ENCODE measurements at places on chromosomes 6 and 20.

- no peak for DNase-seq
Observed at GRCh38 chr20:20195021-20195705, 142.8 kb downstream of the CFAP61 start.

- no peak for DNase-seq
Observed at GRCh38 chr20:60062431-60063047, 104.3 kb downstream of the CDH26 start.

GRCh38 chr20:13960119-13960518 lies 30.3 kb downstream of the SEL1L2 start:
- DNase-seq: no peak

DNA sequence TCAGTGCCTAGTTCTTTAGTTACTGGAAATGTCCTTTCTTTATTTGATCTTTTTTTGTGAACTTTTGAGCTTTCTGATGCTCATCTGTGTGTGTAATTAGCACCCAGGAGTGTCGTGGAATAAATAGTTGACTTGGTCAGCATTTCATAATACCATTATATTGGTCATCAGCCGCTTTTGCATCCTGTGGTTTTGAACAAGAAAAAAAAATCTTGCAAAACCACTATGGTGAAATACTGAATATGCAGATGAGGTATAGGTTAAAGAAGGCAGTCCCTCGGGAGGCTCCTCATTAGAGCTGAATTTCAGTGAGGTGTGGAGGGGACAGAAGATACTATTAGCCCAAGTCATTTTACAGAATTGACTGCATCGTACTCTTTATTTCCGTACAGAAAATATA lies 90.1 kb downstream of the FOXO3 start:
- no peak for DNase-seq

GRCh38 chr6:152993431-152993830 lies 9.1 kb downstream of the MTRF1L start:
- no peak for DNase-seq

- no peak for DNase-seq
Observed at GRCh38 chr6:70846207-70846835, 110.5 kb downstream of the B3GAT2 start.

GRCh38 chr6:87697581-87698546 lies 4.2 kb downstream of the AKIRIN2 start:
- no peak for DNase-seq

- no peak for DNase-seq
Observed at GRCh38 chr20:19757487-19758132, 448 bp upstream of the RIN2 start.

DNA sequence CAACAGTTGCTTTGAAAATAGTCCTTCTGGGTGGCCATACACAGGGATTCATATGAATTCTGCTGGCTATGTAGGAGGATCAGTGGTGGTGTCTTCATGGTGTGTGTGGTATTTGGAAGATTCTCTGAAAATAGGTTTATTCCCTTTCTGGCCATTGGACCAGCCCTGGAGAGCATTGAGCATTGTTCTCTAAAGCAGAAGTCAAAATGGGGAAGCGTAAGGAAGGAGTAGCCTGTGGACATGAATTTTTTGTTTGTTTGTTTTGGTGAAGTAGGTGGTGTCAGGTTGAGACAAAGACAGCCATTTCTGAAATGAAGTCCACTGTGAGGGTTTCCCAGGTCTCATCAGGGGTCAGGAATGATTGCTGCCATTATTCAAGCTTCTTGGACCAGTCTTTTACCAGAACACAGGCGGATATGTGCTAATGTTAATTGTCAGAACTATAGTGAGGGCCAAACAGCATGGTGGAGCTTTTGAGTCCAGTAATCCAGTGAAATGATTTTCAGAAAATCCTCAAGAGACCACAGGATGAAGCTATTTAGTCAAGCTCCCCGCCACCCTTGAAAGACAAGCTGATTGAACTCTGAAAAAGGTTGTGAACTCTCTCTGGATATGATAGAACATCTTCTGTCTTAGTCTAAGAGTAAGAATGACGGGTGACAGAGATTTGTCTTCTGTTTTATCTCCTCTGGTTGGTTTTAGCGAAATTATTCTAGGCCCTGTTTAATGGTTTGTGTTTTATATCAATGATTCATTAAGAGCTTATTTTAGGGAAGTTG lies 60.0 kb downstream of the DNAH8 start:
- no peak for DNase-seq

DNA sequence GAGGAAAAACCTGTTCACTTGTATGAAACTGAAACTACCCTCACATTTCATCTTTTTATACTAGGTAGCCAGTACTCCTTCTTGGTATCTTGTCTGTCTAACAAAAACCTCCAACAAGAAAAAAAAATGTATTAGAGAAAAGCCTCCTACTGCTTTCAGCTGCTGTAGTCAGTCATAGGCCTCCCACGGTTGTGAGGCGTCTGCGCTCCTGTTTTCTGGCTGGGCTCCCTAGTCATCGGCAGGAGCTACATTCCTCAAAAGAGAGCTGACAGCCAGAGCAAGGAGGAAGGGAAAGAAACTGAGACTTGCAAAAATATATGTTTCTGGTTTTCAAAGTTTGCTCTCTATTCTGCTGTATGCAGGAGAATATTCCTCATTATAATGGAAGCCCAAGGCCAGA lies 517.0 kb downstream of the LMBRD1 start:
- DNase-seq: no peak

GRCh38 chr20:62723351-62723750 lies 14.7 kb downstream of the NTSR1 start:
- no peak for DNase-seq

DNA sequence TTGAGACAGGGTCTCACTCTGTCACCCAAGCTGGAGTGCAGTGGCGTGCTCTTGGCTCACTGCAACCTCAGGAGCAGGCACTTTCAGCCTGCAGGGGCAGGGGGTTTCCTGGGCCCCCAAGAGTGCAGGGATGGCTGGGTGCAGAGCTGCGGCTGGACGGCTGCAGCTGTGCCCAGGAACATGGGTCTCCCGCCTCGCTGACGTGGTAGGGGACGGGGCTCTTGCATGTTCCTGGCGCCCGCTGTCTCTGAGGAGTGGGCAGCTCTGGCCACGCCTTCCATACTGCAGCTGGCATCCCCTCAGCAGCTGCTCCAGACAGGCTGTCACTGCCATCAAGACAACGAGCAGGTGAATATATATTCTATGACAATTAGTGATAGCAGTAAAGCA lies 2.2 kb upstream of the DEK start:
- DNase-seq: no peak

DNA sequence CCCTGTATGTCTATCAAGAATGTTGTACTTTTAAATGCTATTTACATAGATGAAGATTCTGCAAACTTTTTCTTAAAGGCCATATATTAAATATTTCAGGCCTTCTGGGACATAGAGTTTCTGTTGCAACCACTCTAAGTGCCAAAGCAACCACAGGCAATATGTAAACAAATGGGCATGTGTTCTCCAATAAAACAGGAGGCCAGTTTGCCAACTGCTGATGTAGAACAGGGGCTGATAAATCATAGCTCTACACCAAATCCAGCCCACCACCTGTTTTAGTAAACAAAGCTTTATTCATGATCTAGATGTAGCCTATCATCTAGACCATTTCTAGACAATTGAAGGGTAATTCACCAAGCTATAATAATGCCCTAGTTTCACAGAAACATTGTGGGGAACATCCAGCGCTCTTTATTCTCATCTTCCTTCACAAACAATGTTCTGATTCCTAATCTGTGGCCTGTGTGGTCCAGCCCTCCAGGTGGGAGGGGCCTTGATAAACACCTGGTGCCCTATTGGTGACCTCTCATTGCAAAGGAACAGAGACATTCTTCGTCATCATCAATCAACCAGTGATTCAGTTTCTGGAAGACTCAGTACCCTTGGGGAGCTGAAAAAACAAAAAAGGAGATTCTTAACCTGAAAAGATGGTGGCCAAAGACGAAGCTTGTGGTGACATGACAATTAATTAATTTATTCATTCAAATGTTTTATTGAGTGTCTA lies 80.2 kb downstream of the PREP start:
- DNase-seq: no peak

GRCh38 chr6:75431379-75431778 lies 62.2 kb downstream of the FILIP1 start:
- no peak for DNase-seq

DNA sequence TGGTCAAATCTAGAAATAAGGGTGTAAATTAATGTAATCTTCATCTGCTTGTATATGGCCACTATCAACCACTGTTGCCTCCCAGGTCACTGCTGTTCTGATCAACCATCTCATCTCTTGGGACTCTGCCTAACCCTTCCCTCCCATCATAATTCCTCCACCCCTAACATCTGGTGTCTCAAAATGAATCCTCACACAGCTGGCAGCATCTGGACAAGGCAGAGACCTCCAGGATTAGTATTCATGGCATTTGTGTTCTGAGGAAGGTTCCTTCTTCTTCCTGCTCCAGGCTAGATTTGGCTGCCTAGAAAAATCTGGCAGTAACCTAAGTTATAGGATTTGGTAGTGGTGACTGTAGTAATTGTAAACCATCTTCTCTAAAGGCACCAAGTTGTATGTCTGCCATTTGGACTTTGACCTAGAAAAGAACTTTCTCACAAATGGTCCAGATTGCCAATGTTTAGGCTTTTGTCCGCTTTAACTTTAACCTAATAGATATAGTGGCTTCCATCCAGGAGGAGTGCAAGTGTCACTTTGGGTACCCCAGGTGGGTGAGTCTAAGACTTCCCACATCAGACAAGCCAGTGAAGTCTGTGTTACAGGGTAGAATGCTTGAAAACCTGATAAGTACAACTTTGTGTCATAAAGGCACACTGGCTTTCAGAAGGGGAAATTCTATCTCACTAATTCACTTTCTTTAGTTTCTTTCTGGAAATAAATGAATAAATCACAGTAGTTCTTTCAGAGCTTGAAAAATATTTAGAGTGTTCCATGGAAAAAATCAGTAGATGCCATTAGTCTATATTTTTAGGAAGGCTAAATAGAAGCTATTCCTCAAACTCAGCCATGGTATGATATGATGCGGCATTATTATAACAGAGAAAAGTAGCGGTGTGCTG lies 3.0 kb upstream of the PHACTR2 start:
- no peak for DNase-seq

- no peak for DNase-seq
Observed at GRCh38 chr6:163324688-163325389, 89.7 kb upstream of the QKI start.

- no peak for DNase-seq
Observed at GRCh38 chr20:50928469-50928868, 2.8 kb downstream of the ADNP start.

DNA sequence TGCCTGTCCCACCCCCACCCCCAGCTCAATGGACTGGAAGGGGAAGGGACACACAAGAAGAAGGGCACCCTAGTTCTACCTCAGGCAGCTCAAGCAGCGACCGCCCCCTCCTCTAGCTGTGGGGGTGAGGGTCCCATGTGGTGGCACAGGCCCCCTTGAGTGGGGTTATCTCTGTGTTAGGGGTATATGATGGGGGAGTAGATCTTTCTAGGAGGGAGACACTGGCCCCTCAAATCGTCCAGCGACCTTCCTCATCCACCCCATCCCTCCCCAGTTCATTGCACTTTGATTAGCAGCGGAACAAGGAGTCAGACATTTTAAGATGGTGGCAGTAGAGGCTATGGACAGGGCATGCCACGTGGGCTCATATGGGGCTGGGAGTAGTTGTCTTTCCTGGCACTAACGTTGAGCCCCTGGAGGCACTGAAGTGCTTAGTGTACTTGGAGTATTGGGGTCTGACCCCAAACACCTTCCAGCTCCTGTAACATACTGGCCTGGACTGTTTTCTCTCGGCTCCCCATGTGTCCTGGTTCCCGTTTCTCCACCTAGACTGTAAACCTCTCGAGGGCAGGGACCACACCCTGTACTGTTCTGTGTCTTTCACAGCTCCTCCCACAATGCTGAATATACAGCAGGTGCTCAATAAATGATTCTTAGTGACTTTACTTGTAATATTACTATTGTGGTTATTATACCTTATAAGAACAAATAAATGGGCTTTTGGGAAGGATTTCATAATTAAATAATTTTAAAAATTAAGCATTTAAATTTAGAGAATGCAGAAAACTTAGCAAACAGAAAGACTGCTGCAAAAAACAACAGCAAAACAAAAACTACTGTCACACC lies 8.4 kb downstream of the CDKN1A start:
- DNase-seq: no peak

GRCh38 chr6:20227350-20227749 lies 15.1 kb upstream of the MBOAT1 start:
- no peak for DNase-seq

DNA sequence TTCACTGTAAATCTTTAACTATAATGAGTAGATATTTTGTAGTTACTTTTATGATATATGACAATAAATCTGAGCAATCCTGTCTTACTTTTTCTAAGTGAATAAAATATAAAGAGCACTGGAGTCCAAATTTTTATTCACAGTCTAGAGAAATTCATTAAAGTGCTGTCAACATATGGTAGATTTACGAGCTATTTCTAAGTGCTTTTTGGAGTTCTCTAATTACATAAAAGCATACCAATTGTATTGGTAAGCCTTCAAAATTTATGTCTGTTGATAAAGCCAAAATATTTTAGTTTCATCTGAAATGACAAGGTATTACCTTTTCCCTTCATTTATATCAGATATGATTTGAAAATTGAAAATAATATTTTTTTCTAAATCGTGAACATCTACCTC lies 75.4 kb downstream of the MAN1A1 start:
- DNase-seq: no peak

GRCh38 chr20:5923493-5923892 lies 26.8 kb downstream of the TRMT6 start:
- no peak for DNase-seq
